ENCODE measurements at places on chromosomes 11 and 22.
A peak's percentile ranks its signal among the peaks of the same experiment; 100 is the strongest.

DNA sequence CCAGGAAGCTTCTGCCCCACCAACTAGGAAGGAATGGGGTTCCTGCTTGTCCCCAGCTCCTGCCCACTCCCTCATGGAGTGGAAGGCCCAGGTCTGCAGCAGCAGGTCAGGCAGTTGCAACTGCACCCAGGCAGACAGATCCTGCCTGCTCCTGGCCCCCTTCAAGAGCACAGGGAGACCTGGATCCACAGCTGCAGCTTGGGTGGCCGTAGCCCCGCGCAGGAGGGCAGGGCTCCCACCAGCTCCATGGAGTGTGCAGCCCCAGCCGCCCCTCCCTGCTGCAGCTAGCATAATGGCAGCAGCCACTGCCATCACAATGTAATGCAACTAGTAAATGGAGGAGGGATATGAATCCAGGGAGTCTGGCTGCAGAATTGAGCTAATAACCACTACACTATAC, 187.5 kb upstream of the PLET1 start:
- no peak for DNase-seq

DNA sequence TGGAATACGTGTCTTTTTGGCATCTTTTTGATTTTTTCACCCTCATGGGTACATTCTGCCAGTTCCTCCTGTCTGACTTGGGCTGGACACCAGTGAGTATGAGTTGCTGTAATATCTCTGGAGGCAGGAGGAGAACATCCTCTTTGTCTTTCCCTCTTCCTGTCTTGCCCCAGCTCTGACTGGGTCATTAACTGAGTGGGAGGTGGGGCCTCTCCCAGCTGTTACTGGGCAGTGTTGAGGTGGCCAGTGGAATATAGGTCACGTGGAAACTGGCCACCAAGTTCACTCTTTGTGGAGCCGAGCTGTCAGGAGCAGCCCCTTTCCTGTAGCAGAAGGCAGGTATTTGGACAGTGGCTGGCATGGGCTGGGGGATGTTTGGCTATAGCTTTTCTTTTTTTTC, 2.2 kb downstream of the GLB1L2 start:
- no peak for DNase-seq

GRCh38 chr11:87290304-87290922, 252.7 kb downstream of the TMEM135 start:
- DNase-seq: no peak

DNA sequence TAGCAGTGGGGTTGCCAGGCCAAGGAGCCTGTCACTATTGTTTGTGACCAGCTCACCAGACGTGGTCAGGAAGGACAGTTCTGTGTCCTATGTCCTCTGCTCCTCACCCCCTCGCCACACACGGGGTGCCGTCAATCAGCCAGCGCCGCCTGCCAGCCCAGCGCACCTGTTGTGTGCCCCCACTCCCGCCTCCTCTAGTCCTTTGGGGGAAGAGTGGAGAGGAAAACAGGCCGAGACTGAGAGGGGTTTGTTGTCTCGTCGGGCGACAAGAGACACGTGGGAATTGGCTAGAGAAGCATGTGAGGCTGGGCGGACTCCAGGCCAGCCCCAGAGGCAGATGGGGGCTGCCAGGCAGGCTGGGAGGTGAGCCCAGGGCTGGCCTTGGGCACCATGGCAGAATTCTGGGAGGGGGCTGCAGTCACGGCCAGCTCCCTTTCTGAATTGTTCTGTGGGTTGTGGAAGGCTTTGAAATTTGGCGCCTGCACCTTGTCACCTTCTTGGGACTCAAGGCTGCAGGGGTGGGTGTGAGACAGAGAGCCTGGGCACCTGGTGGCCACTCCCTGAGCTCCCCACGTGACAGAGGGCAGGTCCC, 3.1 kb upstream of the KCNQ1OT1 start:
- no peak for DNase-seq

GRCh38 chr22:18935889-18936529, at the start of gene PRODH:
PRODH (minus strand) TSS chr22:18936293; CDS start chr22:18936287, 6 bp downstream.
- DNase-seq: no peak

DNA sequence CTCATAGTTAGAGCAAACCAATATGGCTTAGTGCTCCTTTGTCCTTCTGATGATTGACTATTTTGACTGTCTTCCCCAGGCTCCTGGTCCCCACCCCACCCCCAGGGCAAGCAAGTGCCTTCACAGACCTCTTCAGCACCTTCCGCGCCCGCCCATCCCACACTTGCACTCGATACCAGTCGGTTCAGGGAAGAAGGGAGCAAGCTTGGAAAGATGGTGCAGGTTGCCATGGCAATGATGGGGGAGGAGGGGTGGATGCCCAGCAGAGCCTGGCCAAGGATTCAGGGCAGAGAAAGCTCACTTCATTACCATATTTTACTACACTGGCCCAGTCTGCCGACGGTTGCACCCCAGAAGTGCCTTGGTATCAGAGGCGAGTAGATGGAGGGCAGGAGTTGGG, 2.2 kb downstream of the TMEM132A start:
- no peak for DNase-seq

DNA sequence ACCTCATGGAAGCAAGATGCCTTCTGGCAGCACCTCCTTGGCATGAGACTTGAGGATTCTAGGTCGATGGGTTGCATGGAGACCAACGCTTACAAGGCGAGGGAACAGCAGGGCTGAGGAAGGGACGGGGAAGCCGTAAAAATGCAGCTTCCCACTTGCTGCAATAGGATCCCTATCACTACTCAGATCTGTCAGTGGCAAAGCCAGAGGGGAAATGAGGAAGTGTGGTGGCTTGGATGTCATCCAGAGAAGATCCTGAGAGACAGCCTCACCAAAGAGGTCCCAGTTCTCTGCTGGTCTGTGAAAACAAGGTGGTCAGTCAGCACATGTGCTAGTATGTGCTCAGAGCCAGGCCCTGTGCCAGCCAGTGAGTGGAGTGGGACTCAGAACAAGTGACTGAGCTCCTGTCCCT, 22.2 kb downstream of the CYB5R2 start:
- no peak for DNase-seq

GRCh38 chr22:19424186-19424500, 7.4 kb downstream of the HIRA start:
- no peak for DNase-seq

DNA sequence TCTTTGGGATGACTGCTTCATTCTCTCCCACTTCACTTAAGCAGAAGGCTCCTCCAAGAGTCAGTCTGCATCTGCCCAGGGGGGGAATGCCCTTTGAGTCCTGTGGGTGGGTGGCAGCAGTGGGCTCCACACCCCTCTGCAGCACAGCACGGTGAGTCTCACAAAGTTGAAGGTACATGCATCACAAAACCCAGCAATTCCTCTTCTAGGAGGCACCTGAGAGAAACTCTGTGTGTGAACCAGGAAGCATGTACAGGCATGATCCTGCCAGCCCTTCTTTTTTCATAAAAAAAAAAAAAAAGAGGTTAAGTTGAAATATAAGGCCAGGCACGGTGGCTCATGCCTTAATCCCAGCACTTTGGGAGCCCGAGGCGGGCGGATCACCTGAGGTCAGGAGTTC, 87.2 kb downstream of the MYO18B start:
- no peak for DNase-seq

DNA sequence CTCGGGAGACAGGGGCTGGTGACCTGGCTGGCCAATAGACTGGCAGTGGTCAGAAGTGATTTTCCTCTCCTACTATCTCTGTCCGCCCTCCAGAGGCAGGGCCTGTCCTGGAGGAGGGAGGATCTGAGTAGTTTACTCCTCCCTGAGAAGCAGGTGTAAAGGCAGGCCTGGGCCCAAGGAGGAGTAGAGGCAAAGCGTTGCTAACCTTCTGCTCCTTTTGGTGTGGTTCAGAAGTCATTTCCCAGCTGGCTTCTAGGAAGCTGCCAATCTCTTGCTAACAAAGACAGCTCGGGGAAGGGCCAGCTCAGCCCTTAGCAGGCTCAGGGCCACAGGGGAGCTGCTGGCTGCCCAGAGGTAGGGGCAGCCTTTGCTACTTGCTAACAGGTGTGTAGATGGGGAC, 151.1 kb upstream of the NECTIN1 start:
- DNase-seq: no peak

- DNase-seq: no peak
Observed at GRCh38 chr11:77106321-77106720, 3.7 kb downstream of the OMP start.

- no peak for DNase-seq
Observed at GRCh38 chr11:68925611-68926010, 21.9 kb downstream of the IGHMBP2 start.

DNA sequence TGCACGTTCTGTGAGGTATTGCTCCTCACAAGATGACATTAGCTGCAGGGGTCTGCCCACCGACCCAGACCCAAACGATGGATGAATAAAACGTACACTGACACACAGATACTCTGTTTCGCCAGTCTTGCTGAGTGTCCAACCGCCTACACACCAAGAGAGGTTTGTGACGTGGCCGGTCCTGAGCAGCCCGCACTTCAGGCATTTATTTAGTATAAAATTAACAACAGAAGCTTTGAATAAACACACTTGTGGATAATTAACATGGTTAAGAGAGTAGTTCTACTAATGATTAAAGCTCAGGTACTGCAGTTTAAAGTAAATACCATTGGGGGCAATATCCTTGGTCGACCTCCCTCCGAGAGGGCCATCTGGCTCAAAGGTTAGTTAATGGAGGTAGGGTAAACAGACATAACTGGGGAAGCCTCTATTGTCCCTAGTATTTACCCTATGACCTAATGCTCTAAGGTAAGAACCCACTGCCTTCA, 75.7 kb downstream of the CCDC83 start:
- DNase-seq: no peak

DNA sequence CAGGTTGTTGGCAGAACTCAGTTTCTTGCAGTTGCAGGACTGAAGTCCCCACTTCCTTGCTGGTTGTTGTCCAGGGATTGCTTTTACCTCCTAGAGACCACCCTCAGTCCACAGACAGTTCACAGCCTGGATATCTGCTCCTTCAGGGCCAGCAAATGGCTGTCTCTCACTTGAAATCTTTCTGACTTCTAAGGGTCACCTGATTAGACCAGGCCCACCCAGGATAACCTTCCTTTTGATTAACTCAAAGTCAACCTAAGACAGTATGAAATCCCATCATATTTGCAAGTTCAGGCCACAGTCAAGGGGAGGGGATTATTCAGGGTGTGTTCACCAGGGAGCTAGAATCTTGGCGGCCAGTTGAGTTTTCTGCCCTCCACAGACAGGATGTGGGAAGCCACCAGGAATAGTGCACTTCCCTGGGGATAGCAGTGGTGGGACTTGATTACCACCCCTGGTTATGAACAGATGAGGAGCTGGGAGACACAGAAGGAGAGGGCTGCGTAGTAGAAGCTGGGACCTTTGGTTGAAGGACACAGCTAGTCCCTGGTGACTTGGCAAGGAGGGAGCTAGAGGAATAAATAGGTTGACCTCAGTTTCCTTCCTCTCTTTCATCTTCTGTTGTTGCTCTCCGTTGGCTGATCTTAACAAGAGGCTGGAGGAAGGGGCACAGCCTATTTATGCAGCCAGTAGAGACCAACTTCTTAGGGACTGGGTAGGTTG, 33.4 kb downstream of the MIAT start:
- DNase-seq: peak; percentile 40

- no peak for DNase-seq
Observed at GRCh38 chr11:2801711-2802388, 83.7 kb downstream of the CDKN1C start.

DNA sequence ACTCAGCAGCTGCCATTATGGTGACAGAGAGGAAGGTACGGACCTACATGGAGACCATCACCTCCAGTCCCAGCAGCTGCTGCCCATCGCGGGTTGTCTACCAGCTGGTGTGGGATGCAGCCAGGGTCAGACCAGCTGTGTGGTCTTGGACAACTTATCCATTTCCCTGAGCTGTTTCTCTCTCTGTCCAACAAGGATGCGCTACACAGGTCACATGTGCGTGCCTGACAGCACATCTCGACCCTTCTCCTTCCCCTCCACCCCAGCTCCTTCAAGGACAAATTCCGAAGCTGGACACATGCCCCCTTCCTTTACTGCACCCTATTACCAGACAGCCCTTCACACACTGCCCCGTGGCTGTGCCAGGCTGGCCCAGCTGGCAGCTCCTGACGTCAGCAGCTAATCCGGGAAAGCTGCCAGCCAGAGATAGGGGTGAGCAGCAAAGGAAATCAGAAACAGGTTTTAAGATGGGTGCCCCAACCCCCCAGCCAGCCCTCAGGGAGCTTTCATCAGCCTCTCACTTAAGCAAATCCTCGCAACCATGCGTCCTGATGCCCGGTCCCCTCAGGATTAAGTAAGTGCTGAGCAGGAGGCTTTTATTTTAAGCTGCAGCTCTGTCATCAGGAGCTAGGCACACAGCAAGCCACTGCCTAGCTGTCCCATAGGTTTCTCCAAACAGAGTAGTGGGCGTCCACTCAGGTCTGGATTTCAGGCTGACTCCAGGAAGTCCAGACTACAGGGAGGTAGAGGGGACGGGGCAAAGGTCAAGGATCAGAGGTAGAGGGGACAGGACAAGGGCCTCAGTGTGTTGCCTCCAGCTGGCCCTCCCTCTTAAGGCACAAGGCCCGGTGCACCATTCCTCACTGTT, 20.3 kb downstream of the TEF start:
- no peak for DNase-seq

- no peak for DNase-seq
Observed at GRCh38 chr11:2529173-2529572, 84.4 kb downstream of the KCNQ1 start.

- DNase-seq: no peak
Observed at GRCh38 chr22:49532869-49533802, 294.5 kb downstream of the BRD1 start.

DNA sequence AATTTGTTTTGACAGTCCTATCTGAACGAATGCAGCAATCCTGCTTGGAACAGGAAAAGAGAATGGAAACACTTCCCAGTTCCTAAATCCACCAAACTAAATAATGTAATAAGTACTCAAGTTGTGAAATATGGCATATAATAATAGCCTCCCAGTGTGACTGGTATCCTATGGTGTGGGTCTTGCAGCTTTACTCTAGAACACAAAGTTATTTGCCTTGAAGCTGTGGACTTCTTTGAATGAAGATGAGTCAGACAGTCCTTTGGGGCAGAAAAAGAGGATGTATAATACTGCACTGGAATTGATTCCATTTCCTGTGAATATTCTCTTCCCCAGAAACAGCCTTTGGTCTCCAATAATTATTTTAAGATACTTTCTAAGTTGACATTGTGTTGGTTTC, 887.0 kb downstream of the KCNA4 start:
- DNase-seq: no peak

GRCh38 chr11:115067900-115068530, 389.7 kb downstream of the NXPE2 start:
- DNase-seq: no peak

GRCh38 chr22:50705851-50706351, 32.1 kb upstream of the ACR start:
- DNase-seq: no peak

Measured in CD4-positive, CD25-positive, alpha-beta regulatory T cell (primary cell).